ENCODE measurements at places on chromosomes 6 and 20. TPM values are rescaled to one million over a fixed set of nuclear protein-coding genes. Genes with fewer than 3 reads are reported as not detected.

Gene FBXO5
- 24.5 TPM for total RNA-seq

Gene THBS2
- total RNA-seq = 2.0 TPM

Gene DHX16
- 52.6 TPM for total RNA-seq

Gene GPSM3
- 3.1 TPM for total RNA-seq

Gene GPLD1
- 0.17 TPM for total RNA-seq

Gene HDAC2
- total RNA-seq = 74.2 TPM

Gene UNC5CL
- 0.14 TPM for total RNA-seq

Gene CALHM5
- total RNA-seq = 3.4 TPM

Gene MAS1
- not detected for total RNA-seq

Gene SIRPB2
- 1.3 TPM for total RNA-seq

Gene SLC22A7
- not detected for total RNA-seq

Gene SMIM29
- 16.4 TPM for total RNA-seq

Gene CNKSR3
- total RNA-seq = 15.5 TPM

Gene ARFGEF3
- 5.8 TPM for total RNA-seq

Gene SPDEF
- total RNA-seq = not detected

Gene BNIP5
- total RNA-seq = not detected

Gene NHSL1
- 78.7 TPM for total RNA-seq

Gene C6orf15
- not detected for total RNA-seq

Gene TTBK1
- not detected for total RNA-seq

Gene RNF144B
- total RNA-seq = 77.1 TPM

Gene PLA2G7
- total RNA-seq = not detected

Gene PDE7B
- total RNA-seq = 58.5 TPM

Gene RAET1L
- total RNA-seq = not detected

Gene RIN2
- 88.0 TPM for total RNA-seq

Gene CAP2
- total RNA-seq = 2.6 TPM

Gene HAO1
- not detected for total RNA-seq

Gene TNXB
- total RNA-seq = 4.6 TPM

Gene GRM4
- not detected for total RNA-seq

Gene DEFB124
- total RNA-seq = not detected

Gene IL17A
- total RNA-seq = not detected

Gene SLC4A11
- 14.9 TPM for total RNA-seq

Gene TMEM151B
- total RNA-seq = not detected

Gene HLA-DRA
- not detected for total RNA-seq

Gene SGK1
- 111 TPM for total RNA-seq

Gene TREM1
- not detected for total RNA-seq

Gene OR12D3
- not detected for total RNA-seq

Gene CPNE5
- 14.0 TPM for total RNA-seq

Gene PCED1A
- 19.8 TPM for total RNA-seq

Measured in dermis blood vessel endothelial cell (primary cell).